ENCODE measurements at places on chromosomes 13 and 19.

DNA sequence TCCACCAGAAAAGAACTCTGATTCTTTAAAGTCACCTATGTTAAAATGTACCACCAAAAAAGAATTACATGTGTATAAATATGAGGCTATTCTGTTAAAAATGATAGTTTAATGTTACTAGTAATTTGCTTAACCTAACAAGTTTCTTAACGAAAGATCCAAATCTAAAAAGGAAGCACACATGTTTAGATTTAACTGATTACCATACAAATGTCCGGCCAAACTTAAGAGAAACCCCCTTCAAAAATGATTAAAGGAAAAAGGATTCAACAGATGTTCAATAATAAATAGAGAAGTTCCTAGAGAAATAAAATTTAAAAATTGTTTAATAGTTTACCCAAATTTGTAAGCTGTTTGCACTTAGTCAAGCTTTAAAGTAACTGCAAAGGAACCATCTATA, 5.0 kb upstream of the ZNF69 start:
- DNase-seq: no peak

- DNase-seq: peak; percentile 44
These were observed 935 bp downstream of the LRP3 start for GRCh38 chr19:33194886-33195644.

- DNase-seq: no peak
These were observed 375.5 kb downstream of the PCDH20 start for GRCh38 chr13:61040181-61040580.

DNA sequence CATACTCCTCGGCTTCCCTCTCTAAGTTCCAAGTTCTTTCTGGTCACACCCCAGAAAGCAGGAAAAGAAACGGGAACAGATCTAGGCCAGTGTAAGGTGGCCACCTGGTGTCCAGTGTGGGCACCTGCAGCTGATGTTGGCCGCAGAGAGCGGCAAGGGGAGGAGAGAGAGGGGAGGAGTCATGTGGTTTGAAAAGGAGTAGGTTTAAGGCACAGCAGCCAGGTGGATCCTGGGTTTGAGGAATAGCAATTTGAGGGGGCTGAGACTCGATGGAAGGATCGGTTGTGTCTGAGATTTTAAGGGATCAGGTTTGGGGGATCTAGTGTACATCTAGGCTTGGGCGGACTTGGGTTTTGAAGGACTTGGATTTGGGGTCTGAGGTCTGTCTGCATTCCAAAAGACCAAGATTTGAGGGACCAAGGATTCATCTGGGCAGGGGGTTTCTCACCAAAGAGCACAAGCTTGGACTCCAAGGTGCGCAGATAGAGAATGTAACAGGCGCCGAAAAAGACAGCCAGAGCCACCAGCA, 1.2 kb downstream of the RABAC1 start:
- DNase-seq: peak; percentile 88

DNA sequence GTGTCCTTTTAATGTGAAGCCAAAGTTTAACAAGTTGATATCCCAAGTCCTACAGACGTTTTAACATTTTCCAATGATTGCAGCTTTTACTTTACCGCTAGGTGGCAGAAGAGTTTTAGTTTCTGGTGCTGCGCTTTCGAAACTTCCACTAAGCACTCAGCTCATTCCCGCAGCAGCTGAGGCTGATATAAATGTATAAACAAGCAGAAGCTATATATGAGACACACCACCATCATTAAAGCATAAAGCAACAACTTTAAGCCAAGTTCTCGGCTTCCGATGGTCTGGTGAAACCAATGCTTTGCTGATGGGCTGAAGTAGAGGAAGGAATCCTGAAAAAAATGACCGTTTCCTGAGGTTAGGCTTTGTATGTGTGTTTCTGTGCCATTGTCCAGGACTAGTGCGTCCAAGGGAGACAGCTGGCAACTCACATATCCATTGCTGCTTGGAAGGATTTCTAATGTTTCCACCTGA, 753.9 kb downstream of the OLFM4 start:
- peak; percentile 14 for DNase-seq

Data from thyroid gland (tissue), 4 donors.